Neural crest cell (in vitro differentiated cells): ENCODE measurements at places on chromosomes 16 and 17. TPM values are rescaled to one million over a fixed set of nuclear protein-coding genes. Genes with fewer than 3 reads are reported as not detected.

DNA sequence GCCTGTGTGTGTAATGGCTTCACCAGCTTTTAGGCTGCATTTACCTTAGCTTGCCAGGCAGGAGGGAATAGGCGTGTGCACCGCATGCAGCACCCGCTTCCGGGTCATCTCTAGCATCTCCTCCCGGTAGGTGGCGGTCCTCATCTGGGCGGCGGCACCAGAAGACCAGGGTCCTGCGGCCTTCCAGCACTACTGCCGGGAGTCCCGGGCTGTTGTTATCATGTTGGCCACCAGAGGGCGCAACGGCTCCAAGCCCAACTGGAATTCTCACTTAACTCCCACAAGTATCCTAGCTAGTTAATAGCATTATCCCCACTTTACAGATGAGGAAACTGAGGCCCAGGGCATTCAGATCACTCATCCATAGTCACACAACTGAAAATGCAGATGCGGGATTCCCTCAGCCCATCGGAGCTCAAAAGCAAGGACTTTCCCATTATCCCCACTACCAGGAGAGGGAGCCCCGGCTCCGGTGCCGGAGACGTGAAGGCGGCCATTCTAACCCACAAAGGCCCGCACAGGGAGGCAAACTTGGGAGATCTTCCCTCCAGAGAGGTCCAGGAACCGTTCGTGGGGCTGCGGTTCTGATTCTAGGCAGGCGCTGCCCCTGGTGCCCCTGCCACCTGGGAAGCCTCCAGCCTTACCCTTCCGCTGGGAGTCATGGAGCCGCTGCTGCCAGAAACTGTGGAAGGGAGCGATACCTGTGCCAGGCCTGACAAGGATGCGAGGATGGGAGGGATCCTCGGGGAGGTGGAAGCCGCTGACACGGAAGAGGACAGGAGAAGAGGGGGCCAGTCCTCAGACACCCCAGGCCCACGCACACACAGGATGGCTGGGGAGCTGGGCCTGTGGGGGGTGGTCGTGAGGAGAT, 23.9 kb downstream of the LGALS9 start:
- DNase-seq = peak; percentile 78
- no peak overlapping the region for H3K4me3 ChIP-seq
- H3K27ac ChIP-seq = no peak overlapping the region
- peaks cover 4% of the 10 kb centered on the region for H3K27me3 ChIP-seq
- H3K36me3 ChIP-seq = no peaks in the 10 kb centered on the region

GRCh38 chr17:32916134-32916533, 11.8 kb upstream of the TMEM98 start:
- no peak overlapping the region for H3K4me3 ChIP-seq
- no peaks in the 10 kb centered on the region for H3K36me3 ChIP-seq
- H3K4me1 ChIP-seq = peaks cover 14% of the 10 kb centered on the region
- no peaks in the 10 kb centered on the region for H3K27me3 ChIP-seq
- no peak overlapping the region for H3K27ac ChIP-seq

- peaks cover 37% of the 10 kb centered on the region for H3K4me1 ChIP-seq
- H3K27ac ChIP-seq = peak within 1 kb of the TSS; percentile 64
- H3K4me3 ChIP-seq = peak within 1 kb of the TSS; percentile 95
Measured at GRCh38 chr16:47143677-47144558, at the start of gene NETO2. Gene NETO2 (minus strand): TSS chr16:47143945. CDS start chr16:47143612, 333 bp downstream.

DNA sequence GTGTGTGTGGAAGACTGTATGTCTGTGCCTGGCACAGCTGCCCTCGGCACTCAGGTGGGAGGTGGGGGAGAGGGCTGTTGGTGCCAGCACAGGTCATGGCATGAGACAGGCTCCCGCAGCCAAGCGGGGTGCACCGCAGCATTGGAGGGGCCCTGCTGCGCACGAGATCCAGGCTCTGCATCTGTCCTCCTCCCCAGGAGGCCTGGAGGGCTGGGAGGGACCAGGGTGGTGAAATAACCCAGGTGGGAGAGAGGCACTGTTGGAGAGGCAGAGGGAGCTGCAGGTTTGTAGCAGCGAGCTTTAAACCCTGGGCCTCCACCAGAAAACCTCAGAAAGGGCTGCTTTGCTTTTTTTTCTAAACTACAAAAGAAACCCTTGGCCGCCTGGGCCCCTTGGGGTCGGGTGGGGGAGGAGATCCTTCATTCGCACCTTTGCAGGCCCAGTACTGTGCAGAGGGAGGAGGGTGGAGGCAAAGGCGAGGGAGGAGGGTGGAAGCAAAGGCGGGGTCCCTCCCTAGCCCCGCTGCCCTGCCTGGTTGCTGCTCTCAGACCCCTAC, 241.7 kb downstream of the SEC14L1 start:
- peaks cover 87% of the 10 kb centered on the region for H3K4me1 ChIP-seq
- no peaks in the 10 kb centered on the region for H3K27me3 ChIP-seq
- no peak overlapping the region for H3K27ac ChIP-seq
- H3K36me3 ChIP-seq = no peaks in the 10 kb centered on the region
- peak overlapping the region; percentile 61 for H3K4me3 ChIP-seq

- no peak overlapping the region for H3K27ac ChIP-seq
- H3K27me3 ChIP-seq = peaks cover 59% of the 10 kb centered on the region
- H3K4me1 ChIP-seq = peaks cover 30% of the 10 kb centered on the region
- DNase-seq = peak; percentile 31
Measured at GRCh38 chr17:79836972-79837887, 2.0 kb downstream of the CBX4 start.

C17orf100 gene
- total RNA-seq = 3.2 and 3.7 TPM in 2 replicates

DNA sequence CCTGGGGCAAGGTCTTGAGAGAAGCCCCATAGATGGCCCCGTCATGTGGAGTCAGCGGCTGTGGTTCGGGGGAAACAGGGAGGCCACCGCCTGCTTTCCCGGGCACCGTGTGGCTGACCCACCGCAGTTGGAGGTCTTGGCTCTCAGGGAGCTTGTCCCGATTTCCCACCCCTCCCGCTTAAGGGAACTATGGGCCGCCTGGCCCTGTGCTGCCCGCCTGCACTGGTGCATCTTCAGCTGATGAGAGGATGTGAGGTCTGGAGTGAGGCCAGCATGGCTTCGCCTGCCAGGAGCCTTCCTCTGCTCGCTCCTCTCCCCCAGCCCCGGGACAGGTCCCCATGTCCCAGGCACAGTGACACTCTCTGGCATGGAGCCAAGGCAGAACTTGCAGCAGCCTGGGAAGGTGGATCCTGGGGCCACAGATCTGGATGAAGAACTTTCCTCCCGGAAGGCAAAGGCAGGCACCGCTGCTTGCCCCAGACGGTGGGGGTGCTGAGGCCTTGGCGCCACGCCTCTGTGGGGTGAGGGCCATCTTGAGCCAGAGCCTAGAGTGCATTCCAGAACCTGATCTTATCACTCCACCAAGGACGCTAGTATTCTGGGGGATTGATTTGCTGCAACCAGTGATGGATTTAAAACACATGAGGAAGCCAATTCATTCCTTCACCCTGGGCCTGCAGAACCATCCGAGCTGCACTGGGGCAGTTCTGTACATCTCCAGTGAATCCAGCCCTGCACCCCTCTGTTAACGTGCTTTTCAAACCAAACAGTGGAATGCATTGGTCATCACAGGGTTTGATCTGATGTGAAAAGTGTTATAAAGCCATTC, 178.6 kb upstream of the TNRC6C start:
- H3K36me3 ChIP-seq = no peaks in the 10 kb centered on the region
- no peak overlapping the region for H3K4me3 ChIP-seq
- H3K27ac ChIP-seq = no peak overlapping the region

- DNase-seq = no peak
- peaks cover 33% of the 10 kb centered on the region for H3K27me3 ChIP-seq
- H3K4me3 ChIP-seq = no peak overlapping the region
Measured at GRCh38 chr17:68460715-68461114, 3.4 kb upstream of the WIPI1 start.

- peaks cover 27% of the 10 kb centered on the region for H3K4me1 ChIP-seq
- no peak overlapping the region for H3K27ac ChIP-seq
- peaks cover 16% of the 10 kb centered on the region for H3K36me3 ChIP-seq
- H3K27me3 ChIP-seq = no peaks in the 10 kb centered on the region
- DNase-seq = peak; percentile 24
Measured at GRCh38 chr17:82985973-82986372, 93.4 kb upstream of the METRNL start.

DNA sequence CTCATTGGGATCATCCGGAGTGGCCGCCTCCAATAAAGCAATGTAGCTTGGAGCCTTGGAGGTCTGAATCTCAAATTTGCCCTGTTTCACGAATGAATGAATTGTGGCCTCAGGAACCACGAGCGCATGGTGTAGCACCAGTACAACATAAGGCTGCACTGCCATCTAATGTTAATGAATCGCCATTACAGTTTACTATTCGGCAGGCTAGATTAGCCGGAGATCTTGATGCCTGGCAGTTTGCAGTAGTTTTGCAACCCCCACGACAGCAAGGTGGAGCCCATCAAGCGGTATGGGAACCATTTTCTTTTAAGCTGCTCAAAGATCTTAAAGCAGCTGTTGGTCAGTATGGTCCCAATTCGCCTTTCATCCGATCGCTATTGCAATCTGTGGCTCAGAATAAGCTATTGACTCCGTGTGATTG, 18.8 kb downstream of the ALOX15B start:
- no peaks in the 10 kb centered on the region for H3K36me3 ChIP-seq
- peaks cover 7% of the 10 kb centered on the region for H3K4me1 ChIP-seq
- peaks cover 70% of the 10 kb centered on the region for H3K27me3 ChIP-seq
- no peak overlapping the region for H3K27ac ChIP-seq

C17orf78 gene
- not detected in 2 replicates for total RNA-seq

DNA sequence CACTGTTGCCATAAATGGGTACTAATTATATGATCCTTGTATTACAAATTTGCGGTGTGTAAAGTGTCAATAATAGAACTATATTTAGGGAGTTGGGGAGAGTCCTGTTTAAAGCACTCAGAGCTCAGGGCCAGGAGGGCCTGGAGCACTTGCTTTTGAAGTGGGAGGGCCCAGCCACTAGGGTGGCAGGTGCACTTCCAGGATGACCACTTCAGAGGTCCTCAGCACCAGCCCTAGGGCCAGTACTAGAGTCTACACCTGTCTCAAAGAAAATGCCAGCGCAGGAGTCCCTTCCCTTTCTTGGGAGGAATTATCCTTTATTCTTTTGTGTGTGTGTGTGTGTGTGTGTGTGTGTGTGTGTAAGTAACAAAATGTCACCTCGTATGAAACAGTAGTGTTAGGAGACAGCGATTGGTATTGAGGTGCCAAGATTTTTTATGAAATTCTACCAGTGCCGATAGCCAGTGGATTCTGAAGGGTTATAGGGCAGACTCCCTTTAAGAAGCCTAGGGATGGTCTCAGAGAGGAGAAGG, 31.9 kb downstream of the MYO18A start:
- no peaks in the 10 kb centered on the region for H3K36me3 ChIP-seq
- DNase-seq = no peak
- peaks cover 61% of the 10 kb centered on the region for H3K4me1 ChIP-seq
- peak overlapping the region; percentile 83 for H3K27ac ChIP-seq
- peak overlapping the region; percentile 60 for H3K4me3 ChIP-seq
- no peaks in the 10 kb centered on the region for H3K27me3 ChIP-seq

SLC38A8 gene
- not detected in 2 replicates for total RNA-seq

GRCh38 chr16:69942627-69943170, 8.4 kb upstream of the CLEC18A start:
- no peak overlapping the region for H3K4me3 ChIP-seq
- no peaks in the 10 kb centered on the region for H3K27me3 ChIP-seq
- no peak overlapping the region for H3K27ac ChIP-seq
- peaks cover 22% of the 10 kb centered on the region for H3K4me1 ChIP-seq

- H3K27ac ChIP-seq = no peak overlapping the region
- H3K27me3 ChIP-seq = peaks cover 5% of the 10 kb centered on the region
- peaks cover 56% of the 10 kb centered on the region for H3K4me1 ChIP-seq
- peaks cover 35% of the 10 kb centered on the region for H3K36me3 ChIP-seq
- peak overlapping the region; percentile 99 for H3K4me3 ChIP-seq
Measured at GRCh38 chr17:76734080-76734840, 2.9 kb downstream of the SRSF2 start.

DOC2A gene
- total RNA-seq = 5.7 and 6.4 TPM in 2 replicates

DNA sequence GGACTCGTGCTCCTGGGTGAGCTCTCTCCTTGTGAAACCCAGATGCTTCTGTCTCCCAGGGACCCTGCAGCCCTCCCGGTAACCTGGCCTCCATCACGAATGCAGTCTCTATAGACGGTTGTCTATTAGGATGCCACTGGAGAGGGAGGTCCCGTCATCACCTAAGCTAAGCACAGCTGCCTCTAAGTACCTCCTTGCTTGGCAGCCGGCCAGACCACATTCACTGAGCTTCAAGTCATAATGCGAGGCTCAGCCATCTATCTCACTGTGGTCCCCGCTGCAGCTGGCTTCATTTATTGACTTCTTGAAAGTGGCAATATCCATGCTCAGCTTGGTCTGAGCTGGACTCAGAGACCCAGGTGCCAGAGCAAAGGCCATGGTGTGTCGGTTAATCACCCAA, 74.5 kb upstream of the HSBP1 start:
- no peaks in the 10 kb centered on the region for H3K4me1 ChIP-seq
- no peak overlapping the region for H3K4me3 ChIP-seq
- peaks cover 4% of the 10 kb centered on the region for H3K36me3 ChIP-seq
- DNase-seq = no peak
- H3K27ac ChIP-seq = no peak overlapping the region
- H3K27me3 ChIP-seq = peaks cover 4% of the 10 kb centered on the region

- no peak overlapping the region for H3K27ac ChIP-seq
- DNase-seq = no peak
- H3K4me1 ChIP-seq = peaks cover 4% of the 10 kb centered on the region
Measured at GRCh38 chr16:2783581-2784357, 3.6 kb downstream of the PRSS33 start.

DNA sequence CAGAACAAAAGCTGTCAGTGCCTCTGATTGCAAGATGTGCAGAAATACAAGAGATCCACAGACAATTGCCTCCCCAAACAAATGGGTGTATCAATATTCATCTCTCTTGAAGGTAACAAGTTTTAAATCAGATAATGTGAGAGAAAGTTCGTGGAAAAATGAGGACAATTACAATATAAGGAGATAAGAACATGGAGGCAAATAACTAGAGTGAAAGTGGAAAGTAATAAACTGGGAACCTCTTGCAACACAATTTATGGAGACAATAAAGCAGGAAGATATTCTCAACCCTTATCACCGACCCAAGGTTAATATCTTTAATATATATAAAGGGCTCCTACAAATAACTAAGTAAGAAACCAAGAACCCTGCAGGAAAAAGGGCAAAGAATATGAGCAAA, 14.2 kb upstream of the KRT19 start:
- no peak for DNase-seq
- no peaks in the 10 kb centered on the region for H3K36me3 ChIP-seq
- H3K4me3 ChIP-seq = no peak overlapping the region
- peaks cover 13% of the 10 kb centered on the region for H3K4me1 ChIP-seq
- no peaks in the 10 kb centered on the region for H3K27me3 ChIP-seq
